ENCODE measurements at places on chromosomes 12 and 14.

- no peak for DNase-seq
Measured at GRCh38 chr14:24848102-24848790, 201.7 kb downstream of the STXBP6 start.

- DNase-seq, result no peak
Measured at GRCh38 chr14:72588521-72588920, 305.4 kb downstream of the DPF3 start.

- DNase-seq, result no peak
Measured at GRCh38 chr14:76998910-76999309, 29.6 kb downstream of the IRF2BPL start.

- DNase-seq, result no peak
Measured at GRCh38 chr12:51771008-51771407, 77.5 kb downstream of the FIGNL2 start.

- DNase-seq, result no peak
Measured at GRCh38 chr14:70921669-70922068, 14.4 kb downstream of the PCNX1 start.

DNA sequence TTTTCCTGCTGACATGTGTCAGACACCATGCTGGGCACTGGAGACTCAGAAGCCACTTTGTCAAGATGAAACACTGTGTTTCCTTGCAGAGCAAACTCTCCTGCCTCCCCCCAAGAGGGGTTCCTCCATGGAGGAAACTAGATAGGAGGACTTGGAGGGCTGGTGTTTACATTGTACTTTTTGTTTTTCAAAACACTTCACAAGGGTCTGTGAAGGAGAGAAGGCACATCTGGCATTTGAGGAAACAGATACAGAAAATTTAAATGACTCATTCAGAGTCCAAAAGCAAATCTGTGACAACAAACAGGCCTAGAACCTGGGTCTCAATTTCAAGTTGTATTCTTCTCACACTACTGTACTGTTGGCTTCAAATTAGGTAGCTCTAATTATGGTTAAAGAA lies 6.7 kb upstream of the CDKL1 start:
- no peak for DNase-seq

- DNase-seq, result peak; percentile 50
Measured at GRCh38 chr12:56299308-56299852, 750 bp downstream of the CS start.
